Dermis microvascular lymphatic vessel endothelial cell (primary cell): ENCODE measurements at places on chromosomes 6 and 20. TPM values are rescaled to one million over a fixed set of nuclear protein-coding genes. Genes with fewer than 3 reads are reported as not detected.

TRAM2 gene
- 12.6 and 13.5 TPM in 2 replicates for total RNA-seq

DNA sequence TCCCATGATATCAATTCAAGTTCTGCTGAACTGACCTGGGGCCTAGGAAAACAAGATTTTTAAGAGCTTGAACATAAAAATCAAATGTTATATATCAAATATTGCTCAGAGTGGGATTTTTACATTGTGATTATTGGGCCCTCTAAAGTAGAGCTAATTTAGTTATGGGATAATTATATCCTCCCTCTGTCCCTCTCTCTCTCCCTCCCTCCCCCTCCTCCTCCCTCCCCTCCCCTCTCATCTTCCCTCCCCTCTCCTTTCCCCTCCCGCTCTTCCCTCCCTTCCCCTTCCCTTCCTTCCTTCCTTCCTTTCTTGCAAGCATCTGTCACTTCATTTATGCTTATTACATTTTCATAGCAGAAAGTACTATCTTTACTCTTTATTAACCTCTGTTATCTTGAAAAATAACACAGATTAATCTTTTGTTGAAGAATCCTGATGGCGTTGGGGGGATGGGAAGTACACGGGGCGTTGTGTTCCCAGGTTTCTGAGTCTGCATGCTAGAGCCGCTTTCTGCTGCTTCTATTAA lies 32.8 kb downstream of the KIF25 start:
- DNase-seq: no peak

DNA sequence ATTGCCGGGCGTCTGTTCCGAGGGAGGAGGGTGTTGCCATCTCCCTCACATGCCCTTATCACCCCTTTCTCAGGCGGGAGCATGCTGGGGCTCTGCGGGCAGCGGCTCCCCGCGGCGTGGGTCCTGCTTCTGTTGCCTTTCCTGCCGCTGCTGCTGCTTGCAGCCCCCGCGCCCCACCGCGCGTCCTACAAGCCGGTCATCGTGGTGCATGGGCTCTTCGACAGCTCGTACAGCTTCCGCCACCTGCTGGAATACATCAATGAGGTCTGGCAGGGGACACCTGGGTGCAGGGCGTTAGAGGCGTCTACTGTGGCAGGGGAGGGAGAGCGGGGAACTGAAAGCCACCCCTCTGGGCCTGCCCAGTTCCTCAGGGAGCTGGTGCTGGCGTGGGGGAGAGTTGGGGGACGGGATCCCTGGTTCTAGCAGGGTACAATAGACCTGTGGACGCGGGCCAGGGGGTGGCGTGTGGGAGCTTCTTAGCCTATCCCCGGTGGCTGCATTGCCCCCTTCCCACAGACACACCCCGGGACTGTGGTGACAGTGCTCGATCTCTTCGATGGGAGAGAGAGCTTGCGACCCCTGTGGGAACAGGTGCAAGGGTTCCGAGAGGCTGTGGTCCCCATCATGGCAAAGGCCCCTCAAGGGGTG lies 697 bp downstream of the PPT2 start:
- DNase-seq: peak; percentile 68

GRCh38 chr20:25005661-25006060 lies 13.1 kb upstream of the APMAP start:
- no peak for DNase-seq
